ENCODE measurements at places on chromosomes 4 and X.

DNA sequence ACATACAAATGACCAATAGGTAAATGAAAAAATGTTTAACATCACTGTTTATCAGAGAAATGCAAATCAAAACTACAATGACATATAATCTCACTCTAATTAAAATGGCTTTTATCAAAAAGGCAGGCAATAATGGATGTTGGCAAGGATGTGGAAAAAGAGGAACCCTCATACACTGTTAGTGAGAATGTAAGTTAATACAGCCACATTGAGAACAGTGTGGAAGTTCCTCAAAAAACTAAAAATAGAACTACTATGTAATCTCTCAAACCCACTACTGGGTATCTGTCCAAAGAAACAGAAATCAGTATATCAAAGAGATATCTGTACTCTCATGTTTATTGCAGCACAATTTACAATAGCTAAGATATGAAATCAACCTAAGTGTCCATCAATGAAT, 165.9 kb upstream of the HHIP start:
- DNase-seq, result no peak

DNA sequence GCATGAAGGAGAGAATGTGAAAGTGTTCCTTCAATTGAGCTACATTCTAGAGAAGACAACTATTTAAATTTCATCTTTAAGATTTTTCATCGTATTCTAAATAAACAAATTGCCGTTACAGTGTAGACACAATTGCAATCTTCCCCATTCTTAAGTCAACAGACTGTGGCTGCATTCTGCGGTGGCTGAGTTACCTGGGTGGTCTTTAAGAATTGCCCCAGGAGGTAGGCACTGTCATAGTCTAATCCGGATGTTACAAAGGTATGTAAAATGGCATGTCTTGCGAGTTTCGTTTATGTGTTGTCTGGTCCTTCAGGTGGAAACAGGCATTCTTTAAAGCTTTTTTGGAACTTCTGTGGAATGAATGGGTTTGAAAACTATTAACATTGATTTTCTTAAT, 586.1 kb upstream of the PITX2 start:
- DNase-seq, result no peak

DNA sequence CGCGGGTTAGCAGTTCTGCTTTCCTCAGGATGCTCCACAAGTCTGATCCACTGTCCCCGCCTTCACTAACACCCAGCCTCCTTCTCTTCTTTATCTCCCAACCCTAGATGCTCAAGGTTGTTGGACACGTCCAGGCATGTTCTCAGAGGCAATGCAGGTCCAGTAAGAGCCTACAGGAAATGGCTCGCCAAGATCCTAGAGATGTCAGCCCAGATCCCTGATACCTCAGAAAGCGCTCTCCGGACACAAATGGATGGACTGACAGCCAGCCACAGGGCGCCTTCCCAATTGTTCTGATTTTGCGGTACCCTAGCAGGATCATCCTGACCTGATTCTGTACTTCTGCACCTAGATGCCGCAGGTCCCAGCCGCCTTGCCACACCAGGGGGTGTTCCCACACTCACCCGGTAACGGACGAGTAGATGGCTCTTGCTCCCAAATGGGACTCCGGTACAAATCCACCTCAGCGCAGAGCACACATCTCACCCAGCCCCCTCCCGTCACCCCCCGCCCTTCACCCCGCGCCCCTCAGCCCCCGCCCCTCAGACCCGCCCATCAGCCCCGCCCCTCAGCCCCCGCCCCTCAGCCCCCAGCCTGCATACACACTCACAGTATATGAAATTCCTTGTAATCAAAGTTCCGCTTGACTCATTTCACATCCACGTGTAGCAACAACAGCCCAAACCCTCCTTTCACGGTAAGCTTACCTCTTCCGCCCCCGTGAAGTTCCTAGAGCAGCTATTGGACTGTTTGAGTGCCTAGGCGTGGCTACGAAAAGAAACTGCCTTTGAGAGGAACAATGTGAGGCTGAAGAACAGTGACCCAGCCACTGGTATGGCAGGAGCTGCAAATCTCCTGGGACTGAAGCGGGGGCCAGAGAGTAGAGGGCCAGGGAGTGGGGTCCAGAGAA, at the start of gene EDA2R:
EDA2R (minus strand) TSS at position 488 of the 910 bp plus-strand sequence. CDS start 23,058 bp downstream, outside the sequence.
- peak; percentile 2 for DNase-seq

- no peak for DNase-seq
Measured at GRCh38 chr4:143224255-143224654, 39.5 kb downstream of the USP38 start.

- no peak for DNase-seq
Measured at GRCh38 chr4:37682701-37683401, 3.3 kb downstream of the RELL1 start.

GRCh38 chr4:18127030-18127429, 105.5 kb upstream of the LCORL start:
- no peak for DNase-seq

GRCh38 chr4:58611012-58611411, 1500.8 kb upstream of the IGFBP7 start:
- DNase-seq, result no peak

DNA sequence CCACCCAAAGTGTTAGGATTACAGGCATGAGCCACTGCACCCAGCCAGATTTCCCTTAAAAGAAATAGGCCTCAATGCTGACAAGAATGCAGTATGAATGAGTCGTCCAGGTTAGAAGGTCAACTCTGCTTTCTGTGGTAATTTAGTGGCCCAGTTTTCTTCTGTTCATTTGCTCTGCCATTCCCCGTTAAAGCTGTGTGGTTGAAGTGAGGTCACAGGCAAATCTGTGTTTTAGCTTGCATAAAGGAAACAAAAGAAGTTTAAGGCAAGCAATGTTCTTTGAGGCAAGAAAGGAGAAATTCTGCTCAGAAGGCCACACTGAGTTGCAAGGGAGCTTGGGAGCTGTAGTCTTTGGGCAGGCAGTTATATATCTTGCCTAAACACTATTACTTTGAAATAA, 176.8 kb downstream of the LARP7 start:
- no peak for DNase-seq

- DNase-seq, result no peak
Measured at GRCh38 chrX:76977452-76977851, 469.7 kb upstream of the FGF16 start.

DNA sequence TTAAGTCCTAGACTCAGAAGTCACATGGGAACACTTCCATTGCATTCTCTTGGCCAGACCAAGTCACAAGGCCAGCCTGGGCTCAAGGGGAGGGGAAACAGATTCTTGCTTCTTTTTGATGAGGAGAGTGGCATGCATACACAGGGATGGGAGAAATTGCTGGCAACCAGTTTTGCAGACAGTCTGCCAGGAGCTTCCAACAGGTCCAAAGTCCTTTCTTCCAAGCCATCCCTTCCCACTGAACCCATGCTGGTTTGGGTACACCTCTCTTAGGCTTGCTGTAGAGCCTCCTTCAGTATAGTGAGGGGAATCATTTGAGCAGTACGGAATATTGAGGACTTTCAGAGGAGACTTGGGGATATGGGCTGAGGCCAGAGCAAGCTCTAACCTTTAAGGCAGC, 267.8 kb downstream of the BCOR start:
- no peak for DNase-seq

DNA sequence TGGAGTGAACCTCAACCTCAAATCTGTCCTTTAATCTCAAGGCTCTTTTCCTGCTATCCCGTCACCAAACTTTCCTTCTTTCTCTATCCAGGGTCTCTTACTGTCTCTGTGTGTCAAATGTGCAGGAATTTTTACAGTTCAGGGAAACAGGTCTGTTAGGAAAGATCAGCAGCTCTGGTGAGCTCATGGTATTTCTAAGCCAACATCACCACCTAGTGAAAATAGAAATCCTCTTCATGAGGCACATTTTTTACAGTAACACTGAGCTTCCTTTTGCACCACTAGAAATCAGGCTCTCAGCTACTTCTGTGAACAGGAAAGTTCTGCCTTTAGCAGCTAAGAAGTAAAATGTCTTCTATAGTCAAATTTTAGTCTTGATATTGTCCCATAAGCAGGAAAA, 39.6 kb downstream of the NUDT11 start:
- no peak for DNase-seq

DNA sequence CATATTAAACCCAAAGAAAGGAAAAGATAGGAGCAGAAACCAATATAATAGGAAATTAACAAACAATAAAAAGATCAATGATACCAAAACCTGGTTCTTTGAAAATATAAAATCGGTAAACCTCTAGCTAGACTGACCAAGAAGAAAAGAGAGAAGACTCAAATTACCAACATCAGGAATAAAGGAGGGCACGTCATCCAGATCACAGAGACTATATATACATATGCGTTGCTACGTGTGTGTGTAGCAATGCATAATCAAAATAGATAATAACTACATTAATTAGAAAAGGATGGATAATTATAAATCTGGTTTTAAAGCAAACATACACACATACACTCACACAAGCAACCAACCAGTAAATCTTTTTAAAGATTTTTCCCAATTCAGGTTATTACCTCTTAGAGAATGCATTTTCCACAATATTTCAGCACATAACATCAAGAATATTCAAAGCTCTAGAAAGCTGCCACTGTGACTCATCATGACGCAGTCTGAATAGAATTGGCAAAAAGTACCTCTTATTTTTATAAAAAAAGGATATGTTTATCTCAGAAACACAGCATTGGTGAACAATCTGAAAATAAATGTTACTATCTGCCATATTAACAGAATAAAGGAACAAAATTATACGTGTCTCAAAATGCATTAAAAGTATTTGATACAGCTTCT, 41.4 kb upstream of the USP9X start:
- DNase-seq, result no peak

DNA sequence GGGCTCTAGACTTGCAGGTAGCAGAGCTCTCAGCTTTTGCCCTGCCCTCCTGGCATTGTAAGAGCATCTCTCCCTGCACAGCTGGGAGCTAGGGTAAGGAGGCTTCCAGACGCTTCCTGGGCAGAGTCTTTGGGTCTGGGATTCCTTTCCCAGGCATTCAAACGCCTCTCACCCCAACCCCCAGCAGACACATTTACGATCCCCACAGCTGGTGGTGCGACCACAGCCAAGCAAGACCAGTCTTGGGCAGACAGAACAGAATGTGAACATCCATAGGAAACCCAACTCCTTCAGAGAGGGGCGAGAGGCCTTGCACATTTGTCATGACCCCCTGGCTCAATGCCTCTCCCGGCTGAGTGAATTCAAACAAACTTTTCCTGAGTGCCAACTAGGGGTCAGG, 38.1 kb upstream of the CD99L2 start:
- no peak for DNase-seq

DNA sequence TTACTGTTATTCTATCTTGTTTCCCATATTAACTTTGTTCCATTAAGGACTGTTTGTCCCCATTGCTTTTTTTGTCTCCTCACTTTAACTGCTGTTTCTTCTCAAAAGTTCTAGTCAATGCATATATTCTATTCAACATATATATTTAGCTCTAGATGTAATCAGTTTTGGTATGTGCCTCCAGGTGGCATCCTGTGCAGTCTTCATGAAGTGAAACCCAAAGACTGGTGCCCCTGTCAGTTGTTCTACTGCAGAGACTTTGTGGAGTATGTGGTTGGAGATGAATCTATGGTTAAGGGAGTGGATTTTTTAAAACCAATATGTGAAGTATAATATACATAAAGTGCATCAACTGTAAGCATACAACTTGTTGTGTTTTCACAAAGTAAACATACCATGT, 57.0 kb downstream of the VAMP7 start:
- DNase-seq, result no peak

GRCh38 chrX:23396263-23396662, 61.6 kb downstream of the PTCHD1 start:
- DNase-seq, result no peak

DNA sequence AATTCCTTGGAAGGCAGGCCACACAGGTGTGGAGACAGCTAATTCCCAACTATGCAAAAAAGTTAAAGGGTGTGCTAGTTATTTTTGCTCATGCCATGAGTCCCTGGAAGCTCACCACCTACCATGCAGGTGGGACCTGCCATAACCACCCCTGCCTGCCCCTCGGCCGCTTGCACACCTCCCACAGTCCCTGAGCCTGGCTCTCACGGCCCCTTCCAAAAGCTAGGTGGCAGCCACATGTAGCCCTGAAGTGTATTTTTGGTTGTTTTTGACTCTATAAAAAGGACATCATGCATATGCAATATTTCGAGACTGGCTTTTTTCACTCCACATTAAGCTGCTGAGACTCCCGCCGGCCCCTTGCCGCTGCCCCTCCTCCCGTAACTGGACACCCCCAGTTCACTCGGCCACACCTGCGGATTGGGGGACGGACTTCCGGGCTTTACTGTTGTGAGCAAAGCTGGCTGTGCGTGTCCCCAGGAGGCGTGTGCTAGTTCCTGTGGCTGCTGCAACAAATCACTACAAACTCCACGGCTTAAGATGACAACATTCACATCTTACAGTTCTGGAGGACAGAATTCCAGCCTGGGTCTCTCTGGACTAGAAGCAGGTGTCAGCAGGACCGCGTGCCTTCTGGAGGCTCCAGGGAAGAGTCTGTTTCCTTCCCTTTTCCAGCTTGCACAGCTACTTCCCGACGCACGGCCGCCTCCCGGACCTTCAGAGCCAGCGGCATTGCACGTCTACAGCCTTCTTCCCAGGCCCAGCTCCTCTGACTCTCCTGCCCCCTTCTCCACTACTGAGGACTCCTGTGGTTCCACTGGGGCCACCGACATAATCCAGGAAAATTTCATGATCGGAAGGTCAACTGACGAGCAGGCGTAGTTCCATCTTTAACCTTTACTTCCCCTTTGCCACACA, 24.8 kb downstream of the ZFYVE28 start:
- no peak for DNase-seq

DNA sequence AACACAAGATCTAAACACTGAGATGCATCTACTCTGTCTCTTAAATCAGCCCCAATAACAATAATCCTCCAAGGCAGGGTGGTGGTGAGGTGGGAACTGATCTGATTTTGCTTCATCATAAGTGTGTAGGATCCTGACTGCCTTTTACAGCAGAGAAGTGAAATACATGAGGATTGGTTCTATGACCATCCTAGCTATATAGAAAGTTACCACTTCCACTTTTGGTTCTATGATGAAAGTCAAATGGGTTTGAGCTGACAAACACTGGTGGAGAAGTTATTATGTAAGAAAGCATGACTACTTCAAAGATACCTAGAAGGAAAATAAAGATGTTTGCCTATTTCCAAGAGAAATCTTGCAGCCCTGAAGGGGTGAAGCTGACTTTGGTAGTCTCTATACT, 181.6 kb downstream of the NKX6-1 start:
- no peak for DNase-seq

GRCh38 chr4:94298725-94299252, 43.8 kb downstream of the HPGDS start:
- DNase-seq, result no peak

DNA sequence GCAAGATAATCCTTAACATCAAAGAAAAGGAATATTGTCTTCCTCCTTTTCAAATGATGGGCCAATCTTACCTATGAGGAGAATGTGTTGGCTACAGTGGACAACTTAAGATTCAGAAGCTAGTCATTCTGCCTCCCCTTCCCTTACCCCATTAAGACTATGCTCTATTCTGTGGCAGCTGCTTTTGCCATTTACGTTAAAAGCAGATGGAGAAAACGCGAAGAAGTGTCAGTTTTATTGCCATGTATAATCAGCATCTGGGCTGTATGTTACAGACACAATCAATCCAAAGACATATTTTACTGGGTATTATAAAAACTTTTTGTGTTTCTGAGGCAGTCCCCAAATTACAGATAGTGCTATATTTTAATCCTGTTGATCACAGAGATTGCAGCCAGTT, 196.1 kb upstream of the PACRGL start:
- no peak for DNase-seq

All from stimulated activated CD4-positive, alpha-beta T cell treated with anti-CD3 and anti-CD28 coated beads, Interleukin-4, amount 100 ng/mL, for 4 hours (primary cell).